Stimulated activated CD4-positive, alpha-beta T cell treated with anti-CD3 and anti-CD28 coated beads, TNF-alpha, amount 100 ng/mL, for 1 hour (primary cell): ENCODE measurements at places on chromosomes 7 and 10.

DNA sequence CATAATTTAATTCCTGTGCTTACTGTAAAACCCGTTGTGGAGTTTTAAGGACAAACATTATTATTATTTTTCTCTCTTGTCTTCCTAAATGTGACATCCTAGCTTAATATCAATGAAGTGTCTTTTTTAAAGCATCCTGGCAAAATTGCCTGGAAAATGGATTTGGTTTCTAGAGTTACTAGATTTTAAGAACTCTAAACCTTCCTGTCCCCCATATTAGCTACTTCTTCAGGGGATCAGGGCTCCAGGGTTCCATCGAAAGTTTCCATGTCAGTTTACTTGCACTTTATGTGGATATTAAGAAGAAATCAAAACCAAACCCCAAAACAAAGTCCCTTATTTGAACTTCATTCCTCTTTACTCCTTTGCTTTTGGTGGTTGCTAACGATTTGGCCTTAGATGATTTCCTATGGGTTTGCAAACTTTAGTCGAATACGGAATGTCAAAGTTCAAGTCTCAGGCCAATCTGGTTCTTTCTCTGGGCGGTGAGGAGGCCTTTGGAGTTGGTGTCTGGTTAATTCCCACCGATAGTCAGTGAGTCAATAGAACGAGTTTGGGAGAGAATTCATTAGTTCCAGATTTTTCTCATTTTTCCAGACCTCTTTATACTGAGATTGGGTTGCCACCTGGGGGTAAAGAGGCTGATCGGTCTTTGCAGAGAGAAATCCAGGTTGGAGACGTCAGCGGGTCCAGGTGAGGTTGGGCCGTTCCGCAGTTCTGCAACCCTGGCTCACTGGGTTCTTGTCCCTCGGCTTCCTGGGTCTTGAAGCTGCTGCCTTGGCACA lies 1.1 kb downstream of the CUX1 start:
- DNase-seq, result no peak

DNA sequence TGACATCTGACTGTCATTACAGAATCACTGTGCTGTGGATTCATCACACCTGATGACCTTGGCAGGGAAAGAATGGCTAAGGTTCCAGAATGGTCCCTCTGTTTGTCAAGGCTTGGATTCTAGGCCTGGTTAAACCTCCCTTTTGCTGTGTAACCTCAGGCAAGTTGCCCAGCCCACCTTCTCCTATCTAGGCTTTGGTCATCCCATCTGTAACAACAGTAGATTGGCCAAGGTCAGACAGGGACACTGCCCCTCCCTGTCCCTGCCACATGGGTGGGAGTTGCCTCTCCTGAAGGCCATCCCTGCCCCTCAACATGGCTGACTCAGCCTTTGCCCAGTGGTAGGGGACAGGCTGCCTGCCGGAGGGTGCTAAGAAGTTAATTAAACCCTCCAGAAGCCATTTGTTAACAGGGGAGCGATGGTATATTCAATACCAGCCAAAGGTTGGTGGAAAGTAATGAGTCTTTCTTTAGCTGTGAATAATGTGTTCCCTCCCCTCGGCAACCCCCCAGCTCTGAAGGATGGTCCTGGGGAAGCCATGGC lies 149.8 kb upstream of the PCBD1 start:
- DNase-seq, result no peak

DNA sequence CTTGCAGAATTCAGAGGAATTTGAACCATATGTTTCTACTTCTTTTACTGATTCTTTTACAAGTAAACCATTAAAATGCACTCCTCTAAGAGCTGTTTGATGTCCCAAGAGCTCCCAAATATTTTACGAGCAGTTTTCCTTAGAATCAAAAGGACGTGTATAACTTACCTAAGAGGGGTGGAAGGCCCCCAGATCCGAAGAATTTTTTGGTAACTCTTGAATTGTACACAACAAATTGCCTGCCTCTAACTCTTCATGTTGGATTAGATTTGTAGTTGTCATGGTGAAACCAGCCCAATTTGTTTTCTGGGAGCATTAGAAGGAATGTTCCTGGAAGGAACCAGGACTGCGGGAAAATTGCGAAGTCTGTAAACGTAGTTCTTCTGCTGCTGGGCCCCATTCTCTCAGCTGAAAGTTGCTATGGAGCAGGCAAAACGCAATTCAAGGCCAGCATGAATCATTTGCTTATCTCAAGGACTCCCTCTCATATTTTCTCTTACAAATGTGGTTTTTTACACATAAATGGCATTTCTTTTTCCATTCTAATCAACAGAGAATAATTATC lies 124.8 kb upstream of the TMEM72 start:
- DNase-seq, result no peak

DNA sequence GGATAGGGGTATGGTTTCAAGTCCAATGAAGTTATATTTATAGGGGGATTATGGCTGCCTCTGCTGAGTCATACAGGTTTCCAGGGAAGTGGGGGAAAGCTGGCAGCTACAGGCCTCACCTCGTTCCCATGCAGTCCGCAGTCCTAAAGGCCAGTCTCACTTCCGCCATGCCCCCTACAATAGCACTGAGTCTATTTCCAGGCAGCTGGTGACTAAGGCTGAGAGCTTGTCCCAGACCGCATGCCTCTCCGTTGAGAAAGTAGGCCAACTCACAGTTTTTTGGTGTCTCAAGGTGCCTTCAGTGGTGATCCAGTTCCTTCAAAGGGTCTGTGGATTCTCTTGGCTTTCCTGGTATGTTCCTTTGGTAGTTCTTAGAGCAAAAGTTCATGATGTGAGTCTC lies 203.9 kb upstream of the GLI3 start:
- DNase-seq, result no peak

- DNase-seq, result no peak
These were observed 97.7 kb upstream of the CDK6 start for GRCh38 chr7:92934096-92934495.

DNA sequence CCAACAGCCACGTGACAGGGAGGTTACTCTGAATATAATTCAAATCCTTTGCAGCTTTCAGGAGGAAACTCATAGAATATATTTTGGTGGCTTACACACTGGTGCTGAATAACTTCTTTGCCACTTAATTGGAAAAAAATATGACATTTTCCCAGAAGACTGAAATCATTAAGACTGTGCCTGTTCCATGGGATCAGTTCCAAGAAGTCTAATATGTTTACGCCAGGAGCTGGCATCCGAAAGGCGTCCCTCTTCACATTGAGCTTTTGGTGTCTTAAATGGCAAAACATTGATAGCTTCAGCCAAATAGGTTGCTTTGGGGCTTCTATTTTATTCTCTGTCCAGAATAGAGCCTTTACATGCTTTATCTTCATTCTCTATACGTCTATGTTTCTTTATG lies 917.6 kb upstream of the LRRTM3 start:
- no peak for DNase-seq

- DNase-seq, result no peak
These were observed 287 bp downstream of the DCLRE1A start for GRCh38 chr10:113853578-113854012.

DNA sequence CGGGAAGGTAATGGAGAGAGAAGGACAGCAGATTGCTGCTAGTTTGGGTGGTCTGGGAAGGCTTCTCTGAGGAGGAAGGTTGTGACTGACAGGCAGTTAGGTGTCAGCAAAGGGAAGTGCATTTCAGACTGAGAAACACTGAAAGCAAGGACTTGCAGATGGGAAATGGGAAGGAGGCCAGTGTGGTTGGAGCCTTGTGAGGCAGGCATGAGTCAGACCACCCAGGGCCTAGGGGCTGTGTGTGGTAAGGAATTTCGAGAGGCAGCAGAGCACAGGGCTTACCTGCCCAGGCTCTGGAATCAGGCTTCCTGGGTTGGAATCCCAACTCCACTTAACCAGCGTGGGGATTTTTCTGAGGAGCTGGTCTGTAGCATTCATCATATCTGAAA lies 53.5 kb downstream of the NRF1 start:
- no peak for DNase-seq

GRCh38 chr7:157930441-157930840 lies 593.6 kb downstream of the DNAJB6 start:
- DNase-seq, result no peak

DNA sequence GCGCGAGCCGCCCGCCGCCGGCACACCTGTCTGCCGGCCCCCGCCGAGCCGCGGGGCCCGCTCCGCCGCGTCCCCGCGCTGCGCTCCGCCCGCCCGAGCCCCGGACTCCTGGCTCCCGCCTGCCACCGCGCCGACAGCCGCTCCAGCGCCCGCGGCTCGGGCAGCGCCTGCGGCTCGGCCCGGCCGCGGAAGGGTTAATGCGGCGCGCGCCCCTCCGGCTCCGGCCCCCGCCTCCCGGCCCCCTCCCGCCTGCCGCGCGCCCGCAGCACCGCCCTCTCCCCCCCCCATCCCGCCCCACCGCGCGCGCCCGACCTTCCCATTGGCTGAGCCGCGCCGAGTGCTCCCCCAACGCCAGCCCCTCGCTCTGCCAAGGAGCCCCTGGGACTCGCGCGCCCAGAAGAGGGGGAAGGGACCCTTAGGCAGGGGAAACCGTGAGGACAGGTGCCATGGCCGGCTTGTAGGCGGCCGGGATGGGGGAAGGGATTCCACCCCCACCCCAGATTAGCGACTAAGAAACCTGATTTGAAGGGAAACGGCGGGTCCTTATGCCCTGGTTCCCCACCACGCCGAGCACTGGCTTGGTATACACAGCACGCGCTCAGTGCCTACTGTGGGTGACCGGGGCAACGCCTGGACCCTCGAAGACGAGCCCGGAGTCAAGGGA lies at the start of gene KCNH2:
Gene KCNH2, minus strand, starts transcription at position 196 of the 664 bp plus-strand sequence. CDS start 408 bp downstream, outside the sequence.
- no peak for DNase-seq

GRCh38 chr7:123917878-123918277 lies 7.2 kb upstream of the SPAM1 start:
- no peak for DNase-seq

- DNase-seq, result no peak
These were observed 481.3 kb downstream of the DNAJB6 start for GRCh38 chr7:157817944-157818700.

DNA sequence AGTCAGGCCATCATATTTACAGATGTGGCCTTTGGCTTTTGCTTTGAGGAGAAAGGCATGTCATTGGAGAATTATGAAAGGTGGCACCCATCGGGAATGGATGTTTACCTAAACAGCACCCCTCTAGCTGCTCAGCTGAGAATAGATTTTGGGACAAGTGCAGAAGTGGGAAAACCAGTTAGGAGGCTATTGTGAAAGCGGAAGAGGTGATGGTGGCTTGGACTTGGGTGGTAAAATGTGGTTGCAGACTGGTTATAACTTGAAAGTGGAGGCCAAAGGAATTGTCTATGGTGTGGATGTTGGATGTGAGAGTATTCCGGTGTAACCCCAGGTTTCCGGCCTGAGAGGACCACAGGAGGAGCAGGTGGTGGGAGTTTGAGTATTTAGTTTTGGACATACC lies 5.2 kb upstream of the SLC12A9 start:
- DNase-seq, result no peak

GRCh38 chr7:44372560-44373417 lies 47.4 kb upstream of the CAMK2B start:
- no peak for DNase-seq

DNA sequence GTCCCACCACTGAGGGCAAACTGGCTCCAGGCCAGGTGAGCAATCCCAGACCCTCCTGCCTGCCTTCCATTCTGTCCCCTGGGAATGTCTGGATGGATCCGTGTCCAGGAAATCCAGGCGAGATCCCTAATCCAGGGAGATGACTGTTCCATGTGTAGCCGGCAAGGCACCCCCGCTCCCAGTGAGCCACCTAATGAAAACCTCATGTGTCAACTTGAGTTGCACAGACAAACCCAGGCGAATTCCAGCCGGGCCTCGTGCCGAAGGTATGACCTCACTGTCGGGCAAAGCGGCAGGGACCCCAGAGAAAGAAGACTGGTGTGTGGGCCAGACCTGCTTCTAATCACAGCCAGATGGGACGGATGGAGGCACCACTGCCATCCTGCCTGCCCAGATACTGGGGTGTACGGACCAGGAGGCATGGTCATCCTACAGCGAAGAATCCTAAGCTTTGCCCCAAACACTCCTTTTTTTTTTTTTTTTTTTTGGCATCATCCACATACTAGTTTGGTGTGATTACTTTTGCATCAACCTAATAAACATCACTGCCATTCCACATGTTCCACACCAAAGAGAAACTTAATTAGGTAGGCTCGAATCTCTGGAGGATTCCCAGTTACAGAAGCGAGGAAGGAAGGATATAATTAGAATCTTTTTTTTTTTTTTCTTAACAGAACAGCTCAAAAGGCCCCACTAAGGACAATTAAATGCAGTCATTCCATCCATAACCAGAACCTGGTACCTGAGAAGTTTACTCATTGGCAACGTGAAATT lies 313.1 kb downstream of the CALN1 start:
- no peak for DNase-seq

DNA sequence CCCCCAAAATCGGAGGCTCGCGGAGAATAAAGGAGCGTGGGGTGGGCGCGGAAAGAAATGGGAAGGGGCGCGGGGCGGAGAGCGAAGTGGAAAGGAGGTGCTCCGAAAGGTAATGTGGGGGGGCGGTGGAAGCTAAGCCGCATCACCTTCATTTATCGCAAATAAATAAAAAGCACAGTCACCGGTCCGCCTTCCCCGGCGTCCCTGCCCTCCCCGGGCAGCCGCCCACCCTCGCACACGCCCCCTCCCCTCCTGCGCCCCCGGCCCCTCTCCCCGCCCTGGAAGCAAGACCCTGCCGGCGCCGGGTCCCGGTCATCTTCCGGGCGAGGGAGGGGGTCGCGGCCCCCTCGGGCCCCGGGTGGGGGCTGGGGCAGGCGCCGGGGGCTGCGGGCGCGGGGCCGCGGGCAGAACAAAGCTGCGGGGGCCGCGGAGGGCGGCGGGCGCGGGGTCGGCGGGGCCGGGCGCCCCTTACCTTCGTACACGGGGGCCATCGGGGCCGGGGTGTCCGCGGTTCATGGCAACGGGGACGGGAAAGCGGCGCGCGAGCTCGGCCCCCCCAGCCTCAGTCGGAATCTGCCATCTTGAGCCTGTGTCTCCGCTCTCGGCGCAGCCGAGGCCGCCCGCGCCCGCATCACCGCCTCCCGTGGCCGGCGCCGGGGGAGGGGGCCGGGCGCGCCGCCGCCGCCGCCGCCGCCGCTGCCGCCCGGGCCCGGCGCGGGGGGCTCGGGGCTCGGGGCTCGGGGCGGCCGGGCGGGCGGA lies 486 bp downstream of the HIPK2 start:
- peak; percentile 26 for DNase-seq

- DNase-seq, result no peak
These were observed 442.8 kb downstream of the PLXNA4 start for GRCh38 chr7:132133501-132133900.

DNA sequence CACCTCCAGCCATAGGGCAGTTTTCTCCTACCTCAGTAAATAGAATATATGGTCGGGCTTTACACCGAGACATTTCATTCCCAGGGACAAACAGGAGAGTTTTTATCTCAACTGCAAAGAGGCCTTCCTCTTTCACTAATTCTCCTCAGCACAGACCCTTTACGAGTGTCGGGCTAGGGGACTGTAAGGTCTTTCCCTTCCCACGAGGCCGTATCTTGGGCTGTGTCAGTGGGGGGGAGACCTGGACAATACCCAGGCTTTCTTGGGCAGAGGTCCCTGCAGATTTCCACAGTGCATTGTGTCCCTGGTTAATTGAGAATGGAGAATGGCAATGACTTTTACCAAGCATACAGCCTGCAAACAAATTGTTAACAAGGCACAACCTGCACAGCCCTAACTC lies 13.2 kb upstream of the ZNF488 start:
- no peak for DNase-seq

- DNase-seq, result no peak
These were observed 507.2 kb downstream of the TNS3 start for GRCh38 chr7:47074702-47075153.

- DNase-seq, result peak; percentile 1
These were observed 631 bp downstream of the OTUD1 start for GRCh38 chr10:23439452-23439960.
